ENCODE measurements at places on chromosomes 2 and 18. TPM values are rescaled to one million over a fixed set of nuclear protein-coding genes. Genes with fewer than 3 reads are reported as not detected.

LAMA1 gene
- total RNA-seq = 5.1 TPM

CAPG gene
- total RNA-seq = 306 TPM

ZNF513 gene
- total RNA-seq = 11.9 TPM

SCG2 gene
- 0.28 TPM for total RNA-seq

ADAM23 gene
- under 0.01 TPM for total RNA-seq

FOXD4L1 gene
- total RNA-seq = under 0.01 TPM

AGPS gene
- 48.2 TPM for total RNA-seq

SERPINB13 gene
- 16.7 TPM for total RNA-seq

SEMA4F gene
- total RNA-seq = 10.8 TPM

CPO gene
- total RNA-seq = not detected

CPLX4 gene
- total RNA-seq = not detected

FBXO48 gene
- total RNA-seq = 0.68 TPM

WIPF1 gene
- total RNA-seq = 0.14 TPM

NTSR2 gene
- not detected for total RNA-seq

MRPL30 gene
- 31.8 TPM for total RNA-seq

KLHL29 gene
- 9.9 TPM for total RNA-seq

SPEG gene
- 4.1 TPM for total RNA-seq

KIAA2012 gene
- total RNA-seq = not detected

LRRC30 gene
- not detected for total RNA-seq

CTAGE1 gene
- not detected for total RNA-seq

DQX1 gene
- 3.9 TPM for total RNA-seq
